ENCODE measurements at places on chromosomes 7 and 10.

- no peak for DNase-seq
These were observed 10.5 kb downstream of the SKAP2 start for GRCh38 chr7:26853788-26854393.

GRCh38 chr7:111622084-111622483 lies 59.8 kb upstream of the IMMP2L start:
- no peak for DNase-seq

- no peak for DNase-seq
These were observed 61.6 kb upstream of the SRPK2 start for GRCh38 chr7:105450177-105450861.

- DNase-seq: no peak
These were observed 31.9 kb upstream of the AGBL3 start for GRCh38 chr7:134954197-134955082.

GRCh38 chr10:20004087-20004523 lies 187.9 kb downstream of the PLXDC2 start:
- no peak for DNase-seq

DNA sequence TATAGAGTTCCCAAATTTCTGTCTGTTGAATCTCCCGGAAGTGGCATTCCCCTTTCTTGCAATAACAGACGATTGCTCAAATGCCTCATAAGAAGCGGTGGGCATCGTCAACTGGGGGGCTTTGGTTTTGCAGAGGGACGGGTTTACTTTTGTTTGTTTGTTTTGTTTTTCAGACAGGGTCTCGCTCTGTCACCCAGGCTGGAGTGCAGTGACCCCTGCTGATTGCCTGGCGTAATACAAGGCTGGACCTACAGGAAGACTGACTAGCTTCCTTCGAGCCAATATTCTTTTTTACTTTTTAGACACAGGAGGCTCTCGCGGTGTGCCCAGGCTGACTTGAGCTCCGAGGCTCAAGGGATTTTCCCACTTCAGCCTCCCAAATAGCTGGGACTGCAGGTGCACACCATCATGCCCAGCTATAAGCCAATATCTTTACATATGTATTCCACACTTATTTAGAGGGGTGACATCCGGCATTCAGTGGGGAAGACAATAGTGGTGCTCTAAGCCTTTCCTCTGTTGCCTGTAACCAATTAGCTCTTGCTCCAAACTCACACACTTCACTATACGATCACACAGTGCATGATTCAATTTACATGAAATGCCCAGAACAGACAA lies 58.1 kb downstream of the FHIP2A start:
- peak; percentile 59 for DNase-seq

DNA sequence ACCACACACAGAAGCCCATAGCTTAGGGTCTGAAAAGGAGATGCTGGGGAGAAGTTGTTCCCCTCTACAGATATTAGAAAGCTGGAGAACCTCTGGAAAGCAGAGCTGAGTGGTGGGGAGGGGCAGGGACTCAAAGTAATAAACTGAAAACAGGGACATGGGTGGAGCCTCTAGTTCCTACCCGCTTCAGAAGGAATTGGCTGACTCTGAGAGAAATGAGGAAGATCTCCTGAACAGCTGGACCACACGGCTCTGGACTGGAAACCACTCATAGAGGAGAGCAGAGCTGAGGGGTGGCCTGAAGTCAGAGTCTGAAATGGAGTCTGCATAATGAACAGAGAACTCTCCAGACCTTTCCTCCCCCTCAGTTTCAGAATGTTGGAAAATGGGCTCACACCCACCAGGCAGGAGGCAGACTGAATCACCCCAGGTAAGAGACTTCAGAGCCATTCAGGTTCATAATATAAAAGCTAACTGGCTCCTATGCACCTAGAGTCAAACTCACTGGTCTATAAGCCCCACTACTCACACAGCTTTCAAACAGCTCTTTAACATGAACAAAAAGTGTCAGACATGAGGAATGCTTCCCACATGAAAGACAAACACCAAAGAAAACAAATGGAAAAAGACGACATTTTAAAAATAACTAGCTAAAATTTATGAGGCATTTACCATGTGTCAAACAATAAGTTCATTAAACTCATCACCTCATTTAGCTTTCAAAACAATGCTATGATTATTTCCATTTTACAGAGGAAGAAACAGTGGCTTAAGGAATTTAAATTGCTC lies 68.1 kb downstream of the RNF216 start:
- no peak for DNase-seq

DNA sequence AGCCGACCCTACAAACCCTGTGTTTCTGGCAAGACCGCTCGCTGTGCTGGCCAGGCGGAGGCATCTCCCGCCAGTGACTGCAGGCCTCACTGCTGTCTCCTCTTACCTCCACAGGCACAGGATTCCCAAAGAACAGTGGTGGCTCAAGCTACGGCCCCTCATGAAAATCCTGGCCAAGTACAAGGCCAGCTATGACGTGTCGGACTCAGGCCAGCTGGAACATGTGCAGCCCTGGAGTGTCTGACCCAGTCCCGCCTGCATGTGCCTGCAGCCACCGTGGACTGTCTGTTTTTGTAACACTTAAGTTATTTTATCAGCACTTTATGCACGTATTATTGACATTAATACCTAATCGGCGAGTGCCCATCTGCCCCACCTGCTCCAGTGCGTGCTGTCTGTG lies 36.2 kb downstream of the PITRM1 start:
- no peak for DNase-seq

- DNase-seq: no peak
These were observed 36.4 kb upstream of the FIGNL1 start for GRCh38 chr7:50486512-50486911.

DNA sequence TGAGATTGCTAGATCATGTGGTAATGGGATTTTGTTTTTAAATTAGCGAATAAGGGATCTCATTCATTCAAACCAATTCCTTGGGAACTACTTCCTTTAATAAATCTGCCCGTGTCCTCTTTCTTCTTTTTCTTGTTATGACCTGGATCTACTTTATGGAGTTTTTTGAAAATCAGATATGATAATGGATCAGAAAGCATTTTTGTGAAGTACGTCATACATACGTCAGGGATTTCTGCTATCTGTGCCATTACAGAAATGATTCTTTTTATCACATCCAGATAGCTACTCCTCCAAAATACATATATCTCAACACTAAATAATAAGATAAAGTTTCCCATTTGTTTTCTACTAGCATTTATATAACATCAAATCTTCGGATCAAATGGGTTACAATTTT lies 40.2 kb upstream of the STK17A start:
- no peak for DNase-seq

DNA sequence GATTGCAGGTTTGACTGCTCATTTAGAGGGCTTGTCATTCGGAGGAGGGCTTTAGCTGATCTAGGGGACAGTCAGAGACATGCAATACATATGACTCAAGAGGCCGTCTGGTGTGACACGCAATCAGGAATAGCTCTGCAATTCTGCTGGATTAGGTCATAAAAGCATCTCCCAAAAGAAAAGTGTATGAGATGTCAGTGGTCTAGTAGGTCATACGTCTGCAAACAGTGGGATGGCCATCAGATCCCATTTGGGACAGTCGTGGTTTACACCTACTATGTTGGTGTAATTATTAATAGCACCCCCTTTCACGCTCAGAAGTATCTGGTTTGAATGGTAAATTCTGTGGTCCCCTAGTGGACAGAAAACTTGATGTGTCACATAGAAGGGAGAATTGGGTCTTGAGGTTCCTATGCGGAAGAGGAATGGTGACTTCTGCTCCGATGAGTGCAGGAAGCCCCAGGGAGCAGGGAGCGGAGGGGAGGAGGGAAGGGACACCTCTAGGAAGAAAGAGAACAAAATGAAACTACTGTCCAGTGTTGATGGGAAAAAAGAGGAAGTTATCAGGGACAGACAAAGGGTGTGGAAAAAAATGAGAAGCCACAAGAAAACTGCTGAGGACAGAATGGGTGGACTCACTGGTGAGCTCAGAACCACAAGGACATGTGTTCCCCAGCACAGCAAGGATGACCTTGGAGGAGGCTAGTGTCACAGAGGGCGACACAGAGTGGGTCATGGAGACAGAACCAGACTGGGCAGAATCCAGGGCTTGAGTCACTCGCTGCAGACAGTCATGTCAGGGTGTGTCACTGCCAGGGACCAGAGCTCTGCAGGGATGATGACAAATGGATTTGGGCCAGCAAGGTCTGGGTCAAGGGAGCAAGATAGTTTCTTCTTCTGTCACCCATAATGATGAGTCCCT lies 59.9 kb downstream of the MAP3K8 start:
- no peak for DNase-seq

DNA sequence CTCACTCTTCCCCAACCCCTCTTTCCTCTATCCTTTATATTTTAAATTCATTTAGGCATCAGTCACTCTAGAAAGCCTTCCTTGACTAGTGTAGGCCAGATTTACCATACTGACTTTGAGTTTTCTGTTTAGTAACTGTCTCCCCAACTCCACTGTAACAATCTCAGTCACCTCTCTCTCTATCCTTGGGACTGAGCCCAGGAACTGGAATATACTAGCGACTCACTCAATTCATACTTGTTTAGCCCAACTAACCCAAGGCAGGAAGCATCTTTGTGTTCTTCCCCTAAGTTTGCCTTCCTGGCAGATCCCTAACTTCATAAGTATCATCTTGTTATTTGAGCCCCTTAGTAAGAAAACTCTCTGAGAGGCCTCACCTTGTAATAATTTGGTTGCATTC lies 19.1 kb downstream of the PLCE1 start:
- DNase-seq: no peak

GRCh38 chr10:104546756-104547155 lies 94.3 kb upstream of the SORCS3 start:
- DNase-seq: no peak

GRCh38 chr7:15831606-15832005 lies 145.1 kb upstream of the MEOX2 start:
- DNase-seq: no peak

GRCh38 chr10:10564081-10564794 lies 453.4 kb upstream of the CELF2 start:
- no peak for DNase-seq

DNA sequence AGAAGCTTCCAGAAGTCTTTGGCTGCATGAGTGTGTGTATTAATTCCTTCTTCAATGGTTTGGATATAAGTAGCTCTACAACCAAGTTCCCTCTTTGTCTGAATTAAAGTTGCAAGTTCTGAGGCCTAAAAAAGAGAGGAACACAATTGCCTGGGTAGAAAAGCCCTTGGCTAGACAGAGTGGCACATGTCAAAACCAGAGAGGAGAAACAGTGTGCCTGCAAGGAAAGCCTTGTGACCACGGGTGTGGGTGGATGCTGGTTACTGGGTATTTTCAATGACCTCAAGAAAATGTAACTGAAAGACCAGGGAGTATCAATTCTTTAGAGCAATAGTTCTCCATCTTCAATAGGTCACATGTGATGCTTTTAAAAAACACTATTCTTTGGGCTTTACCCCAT lies 148.3 kb downstream of the SVIL start:
- DNase-seq: no peak

GRCh38 chr10:12252882-12253546 lies 57.0 kb downstream of the CDC123 start:
- DNase-seq: no peak

DNA sequence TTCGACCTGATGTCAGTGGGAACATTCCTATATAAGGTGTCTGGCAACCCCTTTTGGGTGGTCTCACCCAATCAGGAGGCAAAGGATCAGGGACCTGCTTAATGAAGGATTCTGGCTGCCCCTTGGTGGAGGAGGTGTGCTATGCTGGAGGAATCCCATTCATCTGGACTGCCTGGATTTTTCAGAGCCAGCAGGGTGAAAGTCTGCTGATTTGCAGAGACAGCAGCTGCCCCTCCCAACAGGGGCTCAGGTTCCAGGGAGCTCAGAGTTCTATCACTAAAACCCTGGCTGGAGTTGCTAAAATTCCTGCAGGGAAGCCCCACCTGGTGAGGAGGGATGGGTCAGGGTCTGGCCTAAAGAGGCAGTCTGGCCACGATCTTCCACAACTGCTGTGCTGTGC lies 398.5 kb upstream of the CNTNAP2 start:
- DNase-seq: no peak

DNA sequence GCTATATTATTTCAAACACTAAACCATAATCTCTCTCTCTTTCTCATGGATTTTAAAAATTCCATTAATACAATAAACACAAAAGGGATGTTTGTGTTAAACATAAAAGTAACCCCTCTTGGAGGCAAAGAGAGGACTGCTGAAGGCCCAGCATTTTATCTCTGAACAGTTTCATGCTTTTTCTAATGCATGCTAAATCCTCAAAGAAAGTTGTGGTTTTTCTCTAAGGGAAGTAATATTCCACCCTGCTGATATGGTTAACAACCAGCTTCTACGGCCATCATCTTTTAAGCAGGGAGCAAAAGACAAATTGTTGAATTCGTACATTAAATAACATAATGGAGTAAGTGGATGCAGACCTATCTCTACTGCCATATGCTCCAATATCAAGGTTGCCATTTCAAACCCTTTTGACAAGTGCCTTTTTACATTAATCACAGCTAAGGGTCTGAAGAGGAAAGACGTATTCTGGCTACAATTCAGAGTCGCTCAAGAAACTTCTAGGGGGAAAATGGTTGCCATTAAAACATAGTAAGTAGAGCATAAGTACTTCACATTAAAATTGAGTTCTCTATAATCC lies 103.1 kb downstream of the SLC25A13 start:
- DNase-seq: no peak

- no peak for DNase-seq
These were observed 550.0 kb downstream of the MDFIC start for GRCh38 chr7:115471891-115472290.

- no peak for DNase-seq
These were observed 1.9 kb upstream of the SH2D4B start for GRCh38 chr10:80535671-80536360.
